ENCODE measurements at places on chromosomes 12 and 14. TPM values are rescaled to one million over a fixed set of nuclear protein-coding genes. Genes with fewer than 3 reads are reported as not detected.

The TRPV4 gene
- total RNA-seq = not detected

The PSMB11 gene
- 0.95 TPM for total RNA-seq

The DEGS2 gene
- total RNA-seq = 0.30 TPM

The SLC6A15 gene
- not detected for total RNA-seq

DNA sequence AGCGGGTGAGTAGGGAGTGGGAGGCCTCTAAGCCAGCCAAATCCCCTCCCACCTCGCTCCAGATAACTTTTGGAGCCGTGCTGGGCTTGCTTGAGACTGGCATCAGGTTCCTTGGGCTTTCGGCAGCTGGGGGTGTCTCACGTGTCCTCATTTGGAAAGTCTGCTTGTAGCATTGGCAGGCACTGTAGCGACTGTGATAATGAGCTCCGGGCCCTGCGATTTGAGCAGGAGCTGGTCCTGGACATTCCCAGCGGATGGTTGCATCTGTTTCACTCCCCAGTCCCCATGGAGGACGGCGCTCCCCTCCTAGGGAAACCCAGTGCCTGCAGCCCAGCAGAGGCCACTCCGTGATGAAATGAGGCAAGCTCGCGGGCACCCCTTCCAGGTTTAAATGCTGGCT, 49.4 kb downstream of the DGLUCY start:
- no peak overlapping the region for H3K27ac ChIP-seq
- H3K27me3 ChIP-seq = no peaks in the 10 kb centered on the region
- peaks cover 13% of the 10 kb centered on the region for H3K36me3 ChIP-seq
- H3K4me3 ChIP-seq = no peak overlapping the region
- no peak for DNase-seq

DNA sequence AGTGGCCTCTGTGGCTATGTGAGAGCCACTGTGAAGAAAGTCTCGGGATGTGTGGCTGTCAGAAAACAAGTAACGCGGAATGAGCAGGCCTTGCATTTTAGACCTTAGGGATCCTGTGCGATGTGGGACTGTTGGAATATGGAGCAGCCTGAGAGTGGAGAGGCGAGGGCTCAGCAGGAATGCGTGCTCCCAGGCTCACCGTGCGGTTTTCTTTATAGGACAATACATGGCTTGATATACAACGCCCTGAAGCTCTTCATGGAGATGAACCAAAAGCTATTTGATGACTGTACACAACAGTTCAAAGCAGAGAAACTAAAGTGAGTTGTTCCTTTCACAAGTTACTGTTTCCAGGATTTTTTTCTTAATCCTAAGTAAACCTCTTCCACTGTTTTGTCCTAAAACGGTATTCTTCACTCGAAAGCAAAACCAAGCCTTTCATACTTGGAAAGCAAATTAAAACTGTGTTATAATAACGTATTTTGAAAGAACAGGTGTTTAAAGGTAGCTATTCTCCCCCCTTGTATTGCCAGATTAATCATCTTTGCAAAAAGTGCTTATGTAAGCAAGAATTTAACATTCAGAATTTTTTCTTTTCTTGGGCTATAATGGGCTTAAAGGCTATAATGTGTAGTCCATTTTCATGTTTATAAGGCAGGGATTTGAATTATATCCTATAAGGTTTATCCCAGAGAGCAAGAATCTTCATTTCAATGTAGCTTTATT, 54.8 kb upstream of the DYNC1H1 start:
- no peak for DNase-seq
- H3K27me3 ChIP-seq = no peaks in the 10 kb centered on the region
- H3K36me3 ChIP-seq = peaks cover 94% of the 10 kb centered on the region
- H3K4me1 ChIP-seq = no peaks in the 10 kb centered on the region
- no peak overlapping the region for H3K27ac ChIP-seq
- H3K4me3 ChIP-seq = no peak overlapping the region

DNA sequence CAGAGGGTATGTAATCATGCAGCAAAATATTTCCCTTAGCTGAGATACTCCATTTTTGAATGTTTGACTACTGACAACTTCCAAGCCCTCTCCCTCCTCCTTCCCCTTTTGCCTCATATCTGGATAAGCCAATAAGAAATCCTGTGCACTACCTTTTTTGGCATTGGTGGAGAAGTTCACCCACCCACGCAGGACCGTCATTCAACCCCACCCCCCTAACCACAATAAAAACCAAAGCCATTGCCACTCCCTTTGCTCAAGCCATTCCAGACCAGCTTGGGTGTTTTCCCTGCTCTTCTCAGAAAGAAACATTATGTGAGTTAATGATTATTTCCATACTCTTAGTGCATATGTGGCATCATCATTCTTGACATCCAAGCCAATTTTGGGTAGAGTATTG, 176.7 kb downstream of the PTPN11 start:
- no peak overlapping the region for H3K4me3 ChIP-seq
- no peaks in the 10 kb centered on the region for H3K4me1 ChIP-seq
- no peaks in the 10 kb centered on the region for H3K27me3 ChIP-seq
- no peaks in the 10 kb centered on the region for H3K36me3 ChIP-seq
- no peak for DNase-seq

DNA sequence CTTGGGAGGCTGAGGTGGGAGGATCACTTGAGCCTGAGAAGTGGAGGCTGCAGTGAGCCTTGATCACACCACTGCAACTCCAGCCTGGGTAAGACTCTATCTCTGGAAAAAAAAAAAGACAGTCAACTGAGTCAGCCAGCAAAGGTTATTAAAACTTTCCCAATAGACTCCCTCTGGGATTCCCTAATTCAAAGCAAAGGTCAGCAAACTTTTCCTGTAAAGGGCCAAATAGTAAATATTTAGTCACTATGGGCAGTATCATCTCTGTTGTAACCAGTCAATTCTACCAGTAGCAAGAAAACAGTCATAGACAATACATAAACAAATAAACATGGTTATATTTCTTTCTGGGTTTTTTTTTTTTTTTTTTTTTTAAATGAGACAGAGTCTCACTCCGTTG, 122.5 kb downstream of the IPO8 start:
- no peak for DNase-seq
- H3K4me1 ChIP-seq = no peaks in the 10 kb centered on the region
- H3K4me3 ChIP-seq = no peak overlapping the region
- no peaks in the 10 kb centered on the region for H3K36me3 ChIP-seq
- H3K27ac ChIP-seq = no peak overlapping the region

- no peak overlapping the region for H3K4me3 ChIP-seq
- DNase-seq = no peak
- H3K27ac ChIP-seq = no peak overlapping the region
- no peaks in the 10 kb centered on the region for H3K27me3 ChIP-seq
Measured at GRCh38 chr12:93221841-93222240, 155.9 kb upstream of the NUDT4 start.

DNA sequence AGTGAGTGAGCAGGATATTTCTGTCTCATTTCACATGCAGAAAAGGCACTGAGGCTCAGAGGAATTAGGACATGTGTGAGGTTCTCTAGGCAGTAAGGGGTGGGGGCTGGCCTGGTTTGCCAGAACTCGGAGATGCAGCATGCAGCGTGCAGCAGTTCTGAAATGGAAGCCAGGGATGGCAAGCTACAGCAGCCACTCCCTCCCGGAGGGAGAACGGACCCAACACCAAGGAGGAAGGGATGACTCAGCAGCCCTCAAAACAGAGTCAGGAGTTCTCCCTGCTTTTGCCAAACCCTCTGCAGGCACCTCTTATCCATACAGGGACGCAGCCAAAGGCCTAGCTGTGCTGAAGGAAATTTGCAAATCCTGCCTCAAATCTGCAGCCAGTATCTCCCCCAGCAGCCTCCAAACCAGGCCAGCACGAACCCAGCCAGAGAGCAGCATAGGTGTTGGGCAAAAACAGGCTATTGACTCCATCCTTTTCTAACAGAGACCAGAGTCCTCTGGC, 10.3 kb upstream of the SERPINA3 start:
- no peaks in the 10 kb centered on the region for H3K4me1 ChIP-seq
- H3K36me3 ChIP-seq = no peaks in the 10 kb centered on the region
- no peak overlapping the region for H3K27ac ChIP-seq
- no peak for DNase-seq
- H3K27me3 ChIP-seq = no peaks in the 10 kb centered on the region

The DBX2 gene
- total RNA-seq = not detected

Measured in T-cell (primary cell).